ENCODE measurements at places on chromosomes 5 and 9.

GRCh38 chr5:2330325-2331130 lies 420.9 kb downstream of the IRX2 start:
- no peak for DNase-seq

- no peak for DNase-seq
Measured at GRCh38 chr9:974031-974995, 2.1 kb upstream of the DMRT3 start.

DNA sequence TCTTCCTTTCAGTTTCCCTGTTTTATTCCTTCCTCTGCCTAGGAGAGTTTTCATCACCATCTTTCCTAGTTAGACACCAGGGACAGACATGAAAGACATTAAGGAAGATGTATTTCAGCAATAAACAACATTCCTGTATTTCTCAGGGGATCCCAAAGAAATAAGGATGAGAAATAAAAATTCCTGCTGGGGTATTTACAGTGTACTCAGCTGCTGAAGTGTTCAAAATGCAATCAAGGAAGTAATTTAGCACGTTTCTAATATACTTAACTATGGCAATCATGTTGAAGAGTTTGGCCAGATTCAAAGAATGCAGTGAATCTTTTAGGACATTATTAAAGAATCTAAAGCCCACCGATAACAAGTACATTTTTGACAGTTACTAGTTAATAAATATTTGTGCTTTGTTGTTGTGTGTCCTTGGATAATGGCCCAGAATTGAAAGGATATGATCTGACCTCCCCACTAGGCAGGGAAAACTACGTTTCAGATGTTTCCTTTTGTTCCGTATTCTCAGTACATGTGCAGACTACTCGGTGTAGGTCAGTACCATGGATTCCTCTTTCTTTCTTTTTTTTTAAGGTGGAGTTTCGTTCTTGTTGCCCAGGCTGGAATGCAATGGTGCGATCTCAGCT lies 46.8 kb downstream of the INIP start:
- no peak for DNase-seq

DNA sequence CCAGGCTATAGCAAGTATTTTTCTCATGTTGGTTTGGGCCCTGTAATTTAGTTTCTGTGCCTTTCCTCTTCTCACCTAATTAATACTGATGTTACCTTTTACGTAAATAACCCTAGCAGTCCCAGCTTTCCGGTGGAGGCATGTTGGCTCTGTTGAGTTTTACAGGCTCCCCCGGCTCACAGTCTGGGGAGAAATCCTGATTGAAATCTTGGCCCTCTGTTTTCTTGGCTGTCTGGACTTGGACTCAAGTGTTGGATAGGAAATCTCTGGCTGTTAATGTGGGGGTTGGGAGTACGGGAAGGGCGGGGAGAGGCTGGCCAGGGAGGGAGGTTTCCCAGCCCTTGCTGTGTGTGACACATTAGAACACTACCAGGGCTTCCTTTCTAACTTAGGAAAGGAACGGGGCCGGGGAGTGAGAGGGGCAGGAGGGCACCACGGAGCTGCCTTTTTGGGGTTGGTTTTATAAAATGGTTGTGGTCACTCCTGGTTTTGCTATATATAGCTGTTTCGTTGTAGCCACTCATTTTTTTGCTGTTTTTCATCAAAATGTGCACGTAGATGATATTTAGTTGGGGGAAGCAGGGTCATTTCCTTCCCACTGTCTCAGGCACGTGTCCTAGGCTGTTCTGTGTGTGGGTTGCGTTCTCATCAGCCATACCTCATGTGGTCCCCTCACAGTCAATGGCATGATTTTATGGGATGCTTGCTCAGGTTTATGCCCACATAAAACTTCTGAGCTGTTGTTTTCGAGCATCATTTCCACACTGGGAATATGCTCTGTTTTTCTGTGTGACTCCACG lies 11.0 kb downstream of the TRIO start:
- no peak for DNase-seq

DNA sequence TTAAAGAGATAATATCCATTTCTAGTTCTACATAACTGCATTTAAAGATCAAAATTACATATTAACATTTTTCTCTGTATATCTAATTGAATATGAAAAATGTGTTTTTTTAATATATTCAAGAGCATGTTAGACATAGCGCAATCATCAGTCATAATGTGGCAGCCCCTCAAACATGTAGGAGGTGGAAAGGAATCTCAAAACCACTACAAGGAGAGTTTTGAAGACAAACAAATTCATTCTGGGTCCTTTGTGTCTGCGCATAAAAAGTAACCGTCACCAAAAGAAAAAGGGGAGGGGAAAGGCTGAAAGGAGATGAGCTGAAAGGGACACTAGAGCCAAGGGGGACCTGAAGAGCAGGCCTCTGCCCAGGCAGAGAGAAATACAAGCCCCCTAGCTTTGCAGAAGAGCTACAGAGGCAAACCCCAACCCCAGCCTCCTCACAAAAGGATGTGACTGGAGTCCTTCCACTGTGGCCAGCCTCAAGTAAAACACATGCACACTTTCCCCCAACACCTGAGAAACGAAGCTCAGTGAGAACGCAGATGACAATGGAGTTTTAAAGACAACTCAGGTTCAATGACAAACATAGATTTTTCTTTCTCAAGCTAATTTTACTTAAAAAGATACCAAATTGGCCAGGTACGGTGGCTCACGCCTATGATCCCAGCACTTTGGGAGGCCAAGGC lies 62.0 kb downstream of the MAPKAP1 start:
- no peak for DNase-seq

GRCh38 chr5:147398860-147399259 lies 111.0 kb downstream of the DPYSL3 start:
- DNase-seq: no peak

DNA sequence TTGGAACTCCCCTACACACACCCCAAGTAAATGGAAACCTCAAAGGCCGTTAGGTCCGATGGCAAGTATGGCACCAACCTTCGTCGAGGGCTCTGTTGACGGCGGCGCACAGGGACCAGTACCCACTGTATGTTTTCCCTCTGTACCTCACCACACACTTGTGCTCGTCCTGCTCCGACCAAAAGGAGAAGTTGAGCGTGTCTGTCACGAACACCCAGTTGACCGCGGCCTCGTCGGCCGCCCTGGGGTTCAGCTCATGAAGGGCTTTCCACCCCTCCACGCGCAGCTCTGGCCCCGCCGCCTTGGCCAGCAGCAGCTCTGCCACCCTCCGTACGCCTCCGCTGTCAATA lies 24.0 kb downstream of the HNRNPK start:
- peak; percentile 36 for DNase-seq

- DNase-seq: no peak
Measured at GRCh38 chr5:177098120-177098469, 11.4 kb downstream of the FGFR4 start.

DNA sequence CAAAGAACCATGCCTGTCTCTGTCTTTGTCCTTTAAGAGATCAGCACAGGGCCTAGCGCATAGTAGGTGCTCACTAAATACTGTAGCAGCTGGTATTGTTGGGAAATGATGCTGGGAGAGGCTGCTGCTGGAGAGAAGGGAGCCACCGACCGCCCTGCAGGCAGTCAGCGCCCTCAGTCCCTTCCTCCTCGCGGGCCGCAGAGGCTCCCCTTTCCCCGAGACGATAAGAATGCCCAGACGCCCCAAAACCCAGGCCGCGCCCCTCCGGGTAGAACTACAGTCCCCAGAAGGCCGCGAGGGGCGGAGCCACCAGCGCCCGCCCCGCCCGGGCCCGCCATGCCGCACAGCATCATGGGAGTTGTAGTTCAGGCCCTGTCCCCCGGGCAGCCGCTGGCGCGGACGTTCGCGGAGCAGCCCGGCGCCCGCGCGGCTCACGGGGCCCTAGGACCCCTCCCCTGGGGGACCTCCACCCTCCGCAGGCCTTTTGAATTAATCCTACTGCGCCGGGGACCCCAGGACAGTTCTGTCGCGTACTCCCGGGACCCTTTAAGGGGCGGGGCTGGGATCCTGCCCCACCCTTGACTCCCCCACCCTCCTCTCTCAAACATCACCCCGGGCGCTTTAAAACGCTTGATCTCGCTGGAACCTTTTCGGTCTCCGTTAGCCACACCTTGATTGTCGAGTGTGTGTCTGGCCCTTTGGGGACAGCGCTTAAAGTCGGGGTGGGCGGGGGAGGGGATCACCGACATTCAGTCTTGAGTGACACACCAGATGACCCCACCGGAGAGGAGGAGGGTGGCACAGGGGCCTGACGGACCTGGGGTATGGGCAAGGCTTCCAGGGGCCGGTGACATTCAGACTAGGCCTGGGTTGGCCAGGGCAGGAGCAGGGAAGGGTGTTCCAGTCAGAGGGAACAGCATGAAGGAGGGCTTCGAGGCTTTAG lies 24.8 kb upstream of the IER5L start:
- DNase-seq: peak; percentile 28

- no peak for DNase-seq
Measured at GRCh38 chr9:23611869-23612268, 214.2 kb downstream of the ELAVL2 start.

DNA sequence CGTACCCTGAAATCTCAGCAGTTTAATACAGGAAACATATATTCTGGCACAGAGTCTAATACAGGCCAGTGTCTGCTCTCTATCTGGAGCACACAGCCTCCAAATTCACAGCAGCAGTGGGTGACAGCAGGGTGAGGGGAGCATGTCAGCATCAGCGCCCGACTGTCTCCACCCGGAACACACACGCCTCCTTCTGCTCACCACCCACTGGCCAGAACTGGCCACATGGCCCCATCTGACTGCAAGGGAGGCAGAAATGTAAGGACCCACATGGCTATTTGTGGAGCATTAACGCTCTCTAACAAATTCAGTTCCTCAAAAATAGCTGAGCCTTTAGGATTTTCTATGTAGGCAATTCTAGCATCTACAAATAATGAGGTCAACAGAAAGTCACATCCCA lies 24.6 kb downstream of the UBE2QL1 start:
- DNase-seq: no peak

- DNase-seq: no peak
Measured at GRCh38 chr9:113934167-113934828, 58.2 kb downstream of the ZNF618 start.

DNA sequence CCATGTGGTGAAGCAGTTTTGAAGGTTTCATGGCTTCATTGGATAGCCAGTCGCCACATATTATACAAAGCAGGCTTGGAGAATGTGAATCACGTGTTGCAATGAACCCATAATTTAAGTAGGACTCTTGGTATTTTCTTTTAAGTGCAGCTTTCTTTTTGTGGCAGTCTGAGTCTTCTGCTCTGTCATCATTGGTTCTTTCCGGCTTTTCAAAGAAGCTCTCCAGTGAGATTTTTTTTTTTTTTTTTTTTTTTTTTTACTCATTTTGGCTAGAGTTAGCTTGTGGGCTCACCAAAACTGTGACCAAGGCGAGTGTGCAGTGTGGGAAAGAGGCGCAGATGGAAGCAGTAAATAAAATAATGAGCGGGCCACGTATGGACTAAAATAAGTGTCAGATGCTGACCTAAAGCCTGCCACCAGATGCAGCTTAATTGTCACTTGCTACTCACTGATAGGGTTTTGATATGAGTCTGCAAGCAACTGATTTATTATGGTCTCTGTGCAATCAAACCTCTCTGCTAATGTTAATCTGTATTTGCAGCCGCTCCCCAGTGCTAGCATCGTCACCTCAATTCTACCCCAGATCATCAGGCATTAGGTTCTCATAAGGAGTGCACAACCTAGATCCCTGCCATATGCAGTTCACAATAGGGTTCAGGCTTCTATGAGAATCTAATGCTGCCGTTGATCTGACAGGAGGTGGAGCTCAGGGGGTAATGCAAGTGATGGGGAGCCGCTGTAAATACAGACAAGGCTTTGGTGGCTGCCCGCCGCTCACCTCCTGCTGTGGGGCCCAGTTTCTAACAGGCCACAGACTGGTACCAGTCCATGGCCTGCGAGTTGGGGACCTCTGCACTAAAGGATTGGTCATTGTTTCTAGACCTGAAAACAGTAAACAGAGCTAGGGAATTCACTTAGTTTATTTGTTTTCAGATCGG lies 45.5 kb upstream of the LARP1 start:
- DNase-seq: no peak

GRCh38 chr5:111472096-111472495 lies 40.2 kb downstream of the STARD4 start:
- DNase-seq: no peak

DNA sequence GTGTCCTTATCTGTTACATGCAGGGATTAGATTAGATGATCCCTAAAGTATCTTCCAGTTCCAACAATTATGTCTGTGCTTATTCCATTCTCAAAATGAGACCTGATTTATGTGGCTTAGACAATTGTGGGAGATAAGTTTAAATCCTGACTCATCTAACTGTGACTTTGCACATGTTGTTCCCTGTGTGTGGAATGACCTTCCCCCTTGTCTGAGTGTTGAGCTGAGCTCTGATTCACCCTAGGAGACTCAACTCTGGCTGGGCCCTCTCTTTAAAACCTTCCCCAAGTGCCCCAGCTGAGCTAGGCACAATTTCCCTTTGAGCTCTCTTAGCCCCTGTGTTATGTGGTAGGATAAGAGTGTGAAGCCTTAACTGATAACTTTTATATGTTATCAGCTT lies 118.9 kb upstream of the ELL2 start:
- DNase-seq: no peak

GRCh38 chr5:113085880-113086409 lies 109.3 kb downstream of the DCP2 start:
- no peak for DNase-seq

- DNase-seq: no peak
Measured at GRCh38 chr9:108345826-108346225, 510.0 kb downstream of the ACTL7B start.

DNA sequence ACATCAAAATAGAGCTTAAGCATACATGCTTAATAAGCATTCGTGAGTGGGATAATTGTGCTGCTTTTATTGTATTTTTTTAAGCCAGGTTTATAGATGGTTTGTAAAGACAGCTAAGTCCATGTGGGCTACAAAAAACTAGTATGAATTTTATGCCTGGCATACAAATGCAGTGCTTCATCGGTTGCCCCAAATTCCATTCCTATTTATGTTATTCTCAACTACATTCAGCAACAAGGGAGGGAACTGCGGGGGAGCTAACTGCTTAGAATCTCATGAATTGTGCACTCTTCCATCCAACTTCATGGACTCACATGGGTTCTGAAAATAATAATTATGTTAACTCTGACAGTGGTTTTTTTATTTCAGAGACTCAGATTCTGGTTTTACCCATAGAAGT lies 199.2 kb downstream of the FAM170A start:
- no peak for DNase-seq

DNA sequence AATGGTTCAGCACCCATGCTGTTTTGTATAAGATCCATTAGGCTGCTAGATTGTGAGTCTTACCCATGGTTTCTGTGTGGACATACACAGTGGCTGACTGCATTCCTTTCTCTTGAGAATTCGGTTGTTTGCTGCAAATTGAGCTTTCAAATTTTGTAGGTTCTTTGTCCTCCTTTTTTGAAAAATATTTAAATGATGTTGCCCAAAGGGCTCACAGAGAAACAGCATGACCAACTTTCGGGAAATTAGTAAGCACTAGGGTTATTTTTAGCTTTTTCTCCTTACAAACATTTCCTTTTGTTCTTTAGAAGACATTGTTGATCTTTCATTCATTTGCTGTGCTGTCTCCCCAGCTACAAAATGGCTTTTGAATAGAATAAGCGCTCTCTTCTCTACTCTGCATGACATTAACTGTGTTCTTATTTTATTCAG lies 79.4 kb downstream of the NLN start:
- DNase-seq: no peak

Data from HepG2 (cell line).